AG04450 (cell line): ENCODE measurements at places on chromosomes 5 and 9. TPM values are rescaled to one million over a fixed set of nuclear protein-coding genes. Genes with fewer than 3 reads are reported as not detected.

The DIPK1B gene
- polyA plus RNA-seq = 2.8 and 3.6 TPM in 2 replicates

The IL33 gene
- 0.26 and 0.29 TPM in 2 replicates for polyA plus RNA-seq

The DNLZ gene
- polyA plus RNA-seq = 3.7 and 4.7 TPM in 2 replicates

The MAT2B gene
- 59.5 and 86.4 TPM in 2 replicates for polyA plus RNA-seq

The FCN1 gene
- not detected in 2 replicates for polyA plus RNA-seq

The FUT7 gene
- not detected in 2 replicates for polyA plus RNA-seq

The SLIT3 gene
- polyA plus RNA-seq = 0.17 and 0.26 TPM in 2 replicates

The FAM153A gene
- polyA plus RNA-seq = not detected in 2 replicates

The C9 gene
- polyA plus RNA-seq = 0.02 TPM in 1 of 2 replicates, not detected in the other

The VLDLR gene
- 29.0 and 32.6 TPM in 2 replicates for polyA plus RNA-seq

The SPATA31C1 gene
- polyA plus RNA-seq = not detected in 2 replicates

The FREM1 gene
- not detected in 2 replicates for polyA plus RNA-seq

The PLCXD3 gene
- 0.01 and 0.02 TPM in 2 replicates for polyA plus RNA-seq

- no peak for DNase-seq
Observed at GRCh38 chr9:94806307-94806893, 79.9 kb downstream of the AOPEP start.

- no peak for DNase-seq
Observed at GRCh38 chr5:150625164-150625535, 15.3 kb upstream of the SYNPO start.

DNA sequence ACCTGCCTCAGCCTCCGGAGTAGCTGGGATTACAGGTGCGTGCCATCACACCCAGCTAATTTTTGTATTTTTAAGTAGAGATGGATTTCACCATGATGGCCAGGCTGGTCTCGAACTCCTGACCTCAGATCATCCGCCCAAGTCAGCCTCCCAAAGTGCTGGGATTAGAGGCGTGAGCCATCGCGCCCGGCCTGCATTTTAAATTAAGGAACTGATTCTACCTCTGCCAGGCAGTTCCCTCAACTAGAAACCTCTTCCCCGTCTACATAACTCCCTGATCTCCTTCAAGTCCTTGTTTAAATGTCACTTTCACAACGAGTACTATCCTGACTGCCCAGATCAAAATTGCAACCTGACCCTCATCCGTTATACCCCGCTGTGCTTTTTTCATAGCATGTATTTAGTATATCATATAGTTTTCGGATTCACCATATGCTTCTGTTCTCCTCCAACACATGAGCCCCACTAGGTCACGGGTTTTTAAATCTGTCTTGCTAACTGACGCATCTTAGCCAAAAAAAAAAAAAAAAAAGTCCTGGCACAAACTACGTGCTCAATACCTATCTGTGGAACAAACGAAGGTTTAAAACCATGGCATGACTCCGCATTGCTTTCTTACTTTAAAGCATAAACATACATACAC is 858 bp upstream of the SOWAHA start:
- DNase-seq = no peak

- DNase-seq = no peak
Observed at GRCh38 chr9:35651956-35652828, 1.5 kb upstream of the SIT1 start.

GRCh38 chr5:88058625-88059024 is 210.0 kb downstream of the TMEM161B start:
- no peak for DNase-seq

- DNase-seq = no peak
Observed at GRCh38 chr9:71819115-71819739, 50.9 kb upstream of the CEMIP2 start.

DNA sequence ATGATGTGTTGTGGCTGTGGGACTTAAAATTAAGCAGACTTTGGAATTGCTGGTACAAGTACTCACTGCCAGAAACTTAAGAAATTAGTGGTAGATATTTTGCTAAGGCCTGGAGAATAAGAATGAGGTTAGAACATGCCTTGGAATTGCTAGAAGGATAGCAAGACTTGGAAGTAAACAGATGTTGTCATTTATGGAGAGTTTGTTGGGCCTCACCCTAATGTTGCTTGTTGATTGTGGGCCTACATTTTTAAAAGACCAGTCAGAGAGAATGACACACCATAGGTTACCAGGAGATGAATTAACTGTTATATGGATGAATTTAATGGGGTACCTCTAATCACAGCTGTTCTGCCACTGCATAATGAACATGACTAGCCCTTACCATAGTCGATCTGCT is 120.1 kb upstream of the GAS1 start:
- no peak for DNase-seq

DNA sequence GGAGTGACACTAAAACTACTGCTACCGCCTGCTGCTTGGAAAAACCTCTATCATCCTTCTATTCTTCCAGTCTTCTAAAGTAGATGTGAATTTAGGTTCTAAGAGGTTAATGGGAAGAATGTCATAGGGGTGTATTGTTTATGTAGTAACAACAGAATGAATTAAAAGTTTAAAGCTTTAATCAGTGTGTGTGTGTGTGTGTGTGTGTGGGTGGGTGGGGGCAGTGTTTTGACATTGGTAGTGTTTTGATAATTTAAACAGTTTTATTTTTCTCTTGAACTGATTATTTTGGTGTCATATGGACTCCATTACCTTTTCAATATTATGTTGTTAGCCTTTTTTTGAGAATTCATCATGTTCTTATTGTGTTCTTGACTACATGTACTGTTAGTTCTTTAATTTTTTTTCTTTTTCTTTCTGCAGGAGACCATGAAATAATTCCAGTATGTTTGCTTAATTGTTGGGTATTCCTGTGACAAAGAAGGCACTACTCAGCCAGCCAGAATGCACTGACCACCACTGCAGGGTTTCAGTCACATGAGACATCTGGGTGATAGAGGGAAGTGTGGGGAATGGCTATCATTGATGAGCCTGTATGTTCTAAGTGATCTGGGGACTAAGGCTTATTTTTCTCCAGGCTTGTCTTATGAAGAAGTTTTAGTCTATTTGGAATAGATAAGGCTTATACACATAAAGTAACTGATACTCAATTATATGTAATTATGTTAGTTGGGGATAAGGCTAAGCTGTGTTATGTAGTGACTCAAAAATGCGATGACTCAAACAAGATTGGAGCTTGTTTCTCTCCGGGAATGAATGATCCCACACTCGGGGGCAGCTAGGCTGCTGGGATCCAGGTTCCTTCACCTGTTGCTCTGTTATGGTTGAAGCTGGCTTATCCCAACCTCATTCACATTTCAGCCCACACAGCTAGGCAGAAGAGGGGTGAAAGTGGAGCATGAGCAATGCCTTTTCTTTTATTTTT is 50.2 kb upstream of the ACTBL2 start:
- DNase-seq = no peak

- no peak for DNase-seq
Observed at GRCh38 chr9:104750185-104750767, 2.8 kb downstream of the NIPSNAP3A start.

DNA sequence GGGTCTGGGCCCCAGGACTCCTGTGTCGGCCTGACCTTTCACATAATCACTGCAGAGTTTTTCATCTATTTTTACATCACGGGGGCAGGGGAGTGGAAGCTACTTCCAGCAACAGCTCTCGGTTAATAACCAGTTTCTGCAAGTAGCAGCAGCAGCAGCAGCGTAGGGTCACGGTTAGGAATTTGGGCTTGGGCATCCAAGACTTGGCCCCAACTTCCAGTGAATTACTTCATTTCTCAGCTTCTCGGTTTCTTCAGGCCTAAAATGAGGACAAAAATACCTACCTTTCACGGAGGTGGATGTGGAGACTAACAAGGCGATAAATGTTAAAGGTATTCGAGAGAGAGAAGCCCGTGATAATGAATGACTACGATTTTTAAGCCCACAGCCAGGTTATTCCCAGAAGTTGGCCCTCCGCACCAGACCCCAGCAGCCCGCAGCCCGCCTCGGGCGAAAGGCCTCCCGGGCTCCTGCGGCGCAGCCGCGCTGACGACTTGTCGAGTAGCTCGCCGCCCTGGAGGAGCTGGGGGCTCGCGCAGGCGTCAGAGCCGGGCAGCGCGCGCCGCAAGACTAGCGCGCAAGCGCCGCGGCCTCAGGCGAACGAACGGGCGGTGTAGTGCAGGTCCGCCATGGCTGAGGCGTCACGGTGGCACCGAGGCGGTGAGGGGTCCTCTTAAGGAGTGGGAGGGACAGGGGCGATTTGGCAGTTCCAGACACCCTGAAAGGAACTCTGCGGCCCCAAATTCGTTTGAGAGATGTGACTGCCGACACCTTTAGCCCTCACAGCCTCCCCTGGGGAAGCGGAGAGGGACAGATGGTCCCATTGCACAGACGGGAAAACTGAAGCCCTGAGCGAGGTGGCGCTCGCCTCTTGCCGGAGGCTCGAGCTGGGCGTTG is at the start of gene PKD2L2:
TSS of gene PKD2L2 (plus strand) at position 595 of the 897 bp plus-strand sequence. CDS start at position 630, 35 bp downstream.
- DNase-seq = peak; percentile 48

DNA sequence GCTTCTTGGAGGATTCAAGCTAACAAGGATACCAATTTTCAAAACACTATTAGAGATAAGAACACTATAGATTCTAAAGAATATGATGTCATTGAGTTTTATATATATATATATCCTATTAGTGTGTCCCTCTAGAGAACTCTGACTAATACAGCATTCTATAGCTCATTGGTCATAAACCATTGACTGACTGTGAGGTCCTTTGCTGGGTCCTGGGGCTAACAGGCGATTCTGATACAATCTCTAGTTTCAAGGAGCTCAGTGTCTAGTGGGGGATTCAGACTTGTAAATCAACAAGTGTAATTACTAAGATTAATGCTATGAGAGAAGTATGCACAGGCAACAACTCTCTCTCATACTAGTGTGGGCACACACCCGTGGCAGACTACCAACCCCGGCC is 234.5 kb downstream of the DENND1A start:
- no peak for DNase-seq

- DNase-seq = peak; percentile 4
Observed at GRCh38 chr5:77356740-77357139, 135.4 kb downstream of the WDR41 start.

- no peak for DNase-seq
Observed at GRCh38 chr9:116124472-116125040, 29.0 kb upstream of the PAPPA start.

- DNase-seq = no peak
Observed at GRCh38 chr5:43243270-43243669, 51.2 kb downstream of the NIM1K start.

DNA sequence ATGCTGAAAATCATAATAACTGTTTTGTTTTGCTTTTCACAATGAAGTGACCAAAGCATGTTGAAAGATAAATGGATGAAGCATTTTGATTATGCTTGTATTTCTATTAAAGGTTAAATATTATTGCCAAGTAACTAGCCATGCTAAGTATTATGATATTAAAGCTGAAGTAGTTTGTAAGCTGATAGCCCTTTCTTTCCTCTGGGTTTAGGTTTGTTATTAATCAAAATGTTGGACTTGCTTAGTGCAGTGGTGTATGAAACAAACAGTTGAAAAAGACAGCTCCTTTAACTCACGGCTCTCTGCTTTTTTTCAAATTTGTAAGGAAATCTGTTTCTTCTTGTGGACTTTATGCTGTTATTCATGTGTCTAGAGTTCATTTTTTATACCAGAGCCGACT is 246.0 kb downstream of the CWC27 start:
- DNase-seq = no peak

- DNase-seq = peak; percentile 41
Observed at GRCh38 chr9:37938121-37938891, 34.4 kb upstream of the SLC25A51 start.

DNA sequence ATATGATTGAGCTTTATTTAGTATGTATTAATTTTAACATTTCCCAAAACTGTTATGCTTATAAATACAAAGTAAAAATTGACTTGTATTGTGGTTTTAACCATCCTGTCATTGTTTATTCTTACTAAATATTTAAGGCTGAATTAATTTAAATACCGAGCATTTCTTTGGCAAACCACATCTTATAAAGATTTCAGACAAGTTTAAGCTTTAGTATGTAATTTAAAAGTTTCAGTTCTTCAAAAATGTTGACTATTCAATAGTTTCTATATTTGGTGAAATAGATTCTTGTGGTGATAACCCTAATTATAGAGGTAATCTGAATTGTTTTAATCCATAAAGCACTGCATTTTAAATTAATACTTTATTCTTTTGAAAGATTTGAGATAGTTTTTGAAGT is 65.5 kb downstream of the CCNH start:
- DNase-seq = no peak

- DNase-seq = no peak
Observed at GRCh38 chr5:59241119-59241518, 652.4 kb downstream of the PDE4D start.

- no peak for DNase-seq
Observed at GRCh38 chr5:133925866-133926488, 42.4 kb downstream of the C5orf15 start.

GRCh38 chr9:113536483-113537228 is 73.1 kb downstream of the RGS3 start:
- DNase-seq = no peak

- DNase-seq = no peak
Observed at GRCh38 chr5:107072440-107072839, 598.3 kb downstream of the EFNA5 start.

DNA sequence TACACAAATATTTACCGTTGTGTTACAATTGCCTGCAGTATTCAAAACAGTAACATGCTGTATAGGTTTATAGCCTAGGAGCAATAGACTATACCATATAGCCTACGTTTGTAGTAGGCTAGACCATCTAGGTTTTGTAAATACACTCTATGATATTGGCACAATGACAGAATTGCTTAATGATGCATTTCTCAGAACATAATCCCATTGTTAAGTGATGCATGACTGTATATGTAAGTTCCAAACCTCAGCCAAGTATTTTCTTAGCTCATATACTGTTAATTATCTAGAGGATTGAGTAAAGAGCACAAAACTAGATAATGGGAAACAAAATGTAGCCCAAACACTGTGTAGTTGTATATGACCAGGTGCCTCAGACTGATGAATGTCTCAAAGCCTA is 220.1 kb downstream of the ANXA1 start:
- no peak for DNase-seq

- no peak for DNase-seq
Observed at GRCh38 chr9:127847833-127848755, 6.4 kb downstream of the ENG start.

DNA sequence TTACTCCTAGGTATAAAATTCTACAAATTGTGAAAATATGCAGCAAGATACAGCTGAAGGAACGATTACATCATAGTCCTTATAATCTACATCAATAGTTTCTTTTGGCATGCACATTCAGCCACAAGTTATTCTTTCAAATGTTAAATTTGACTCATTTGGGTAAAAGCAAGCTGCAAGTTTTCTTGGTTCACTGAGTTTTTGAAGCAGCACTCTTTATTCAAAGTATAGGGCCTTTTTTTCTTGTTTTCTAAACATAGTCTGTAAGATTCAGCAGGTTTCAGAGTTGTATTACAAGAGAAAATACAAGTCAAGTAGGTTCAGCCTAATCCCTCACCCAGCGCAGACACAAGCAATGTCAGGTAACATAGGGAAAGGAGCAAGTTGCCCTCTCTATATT is 981.5 kb downstream of the PTPRD start:
- no peak for DNase-seq

DNA sequence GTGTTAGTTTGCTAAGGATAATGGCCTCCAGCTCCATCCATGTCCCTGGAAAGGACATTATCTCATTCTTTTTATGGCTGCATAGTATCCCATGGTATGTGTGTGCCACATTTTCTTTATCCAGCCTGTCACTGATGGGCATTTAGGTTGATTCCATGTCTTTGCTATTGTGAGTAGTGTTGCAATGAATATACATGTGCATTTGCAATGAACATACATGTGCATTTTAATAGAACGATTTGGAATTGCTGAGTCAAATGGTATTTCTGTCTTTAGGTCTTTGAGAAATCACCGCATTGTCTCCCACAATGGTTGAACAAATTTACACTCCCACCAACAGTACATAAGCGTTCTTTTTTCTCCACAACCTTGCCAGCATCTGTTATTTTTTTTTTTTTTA is 37.7 kb downstream of the DRD1 start:
- DNase-seq = no peak

GRCh38 chr5:158848634-158849033 is 251.1 kb downstream of the EBF1 start:
- DNase-seq = no peak
